ENCODE measurements at places on chromosomes 12 and 14. TPM values are rescaled to one million over a fixed set of nuclear protein-coding genes. Genes with fewer than 3 reads are reported as not detected.
A peak's percentile ranks its signal among the peaks of the same experiment; 100 is the strongest.

GRCh38 chr14:65533736-65534404, 121.3 kb downstream of the FUT8 start:
- H3K4me1 ChIP-seq: no peaks in the 10 kb centered on the region
- H3K36me3 ChIP-seq: no peaks in the 10 kb centered on the region
- H3K4me3 ChIP-seq: no peak overlapping the region
- no peak for DNase-seq
- H3K27ac ChIP-seq: no peak overlapping the region
- H3K27me3 ChIP-seq: no peaks in the 10 kb centered on the region

DNA sequence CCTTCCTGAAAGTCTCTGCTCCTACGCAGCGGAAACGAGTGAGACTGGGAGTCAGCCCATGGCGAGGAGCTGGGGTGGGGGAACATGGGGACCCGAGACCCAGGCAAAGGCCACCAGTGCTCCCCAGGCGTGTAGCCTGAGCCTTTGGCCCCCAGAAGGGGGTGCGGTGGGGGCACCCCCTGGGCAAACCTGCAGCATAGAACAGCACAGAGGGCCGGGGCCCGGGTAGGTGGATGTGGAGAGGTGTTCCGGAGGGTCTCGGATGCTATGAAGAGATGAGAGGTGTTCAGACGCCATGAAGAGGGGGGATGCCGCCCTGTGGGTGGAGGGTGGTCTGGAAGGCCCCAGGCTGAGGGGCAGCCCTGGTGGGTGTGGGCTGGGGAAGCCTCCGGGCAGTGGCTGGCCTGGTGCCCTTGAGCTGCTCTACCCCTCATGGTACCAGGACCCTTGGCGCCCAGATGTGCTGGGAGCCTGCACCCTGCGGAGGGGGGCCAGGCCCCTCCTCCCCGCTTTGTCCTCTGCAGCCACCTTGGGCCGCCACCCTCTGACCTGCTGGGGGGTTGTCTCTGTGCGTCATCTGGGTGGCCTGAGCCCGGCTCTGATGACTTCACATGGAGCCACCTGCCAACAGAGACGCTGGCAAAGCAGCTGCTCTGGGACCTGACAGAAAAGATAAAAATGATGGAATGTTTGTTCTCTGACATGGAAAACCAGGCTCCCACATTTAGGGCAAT, 83.4 kb downstream of the KIF26A start:
- DNase-seq: no peak
- no peak overlapping the region for H3K4me3 ChIP-seq
- H3K27ac ChIP-seq: no peak overlapping the region
- no peaks in the 10 kb centered on the region for H3K4me1 ChIP-seq
- no peaks in the 10 kb centered on the region for H3K36me3 ChIP-seq

GRCh38 chr14:30108975-30109700, 181.5 kb upstream of the PRKD1 start:
- no peak overlapping the region for H3K4me3 ChIP-seq
- H3K4me1 ChIP-seq: no peaks in the 10 kb centered on the region
- no peaks in the 10 kb centered on the region for H3K36me3 ChIP-seq
- H3K27me3 ChIP-seq: no peaks in the 10 kb centered on the region
- no peak overlapping the region for H3K27ac ChIP-seq

- no peaks in the 10 kb centered on the region for H3K36me3 ChIP-seq
- no peaks in the 10 kb centered on the region for H3K27me3 ChIP-seq
- no peak overlapping the region for H3K27ac ChIP-seq
- H3K4me3 ChIP-seq: no peak overlapping the region
Observed at GRCh38 chr12:86601550-86602308, 345.5 kb upstream of the MGAT4C start.

GRCh38 chr12:103820361-103820760, 20.7 kb downstream of the NT5DC3 start:
- H3K27ac ChIP-seq: no peak overlapping the region
- peaks cover 25% of the 10 kb centered on the region for H3K4me1 ChIP-seq
- H3K36me3 ChIP-seq: peaks cover 10% of the 10 kb centered on the region
- no peaks in the 10 kb centered on the region for H3K27me3 ChIP-seq
- no peak for DNase-seq

DNA sequence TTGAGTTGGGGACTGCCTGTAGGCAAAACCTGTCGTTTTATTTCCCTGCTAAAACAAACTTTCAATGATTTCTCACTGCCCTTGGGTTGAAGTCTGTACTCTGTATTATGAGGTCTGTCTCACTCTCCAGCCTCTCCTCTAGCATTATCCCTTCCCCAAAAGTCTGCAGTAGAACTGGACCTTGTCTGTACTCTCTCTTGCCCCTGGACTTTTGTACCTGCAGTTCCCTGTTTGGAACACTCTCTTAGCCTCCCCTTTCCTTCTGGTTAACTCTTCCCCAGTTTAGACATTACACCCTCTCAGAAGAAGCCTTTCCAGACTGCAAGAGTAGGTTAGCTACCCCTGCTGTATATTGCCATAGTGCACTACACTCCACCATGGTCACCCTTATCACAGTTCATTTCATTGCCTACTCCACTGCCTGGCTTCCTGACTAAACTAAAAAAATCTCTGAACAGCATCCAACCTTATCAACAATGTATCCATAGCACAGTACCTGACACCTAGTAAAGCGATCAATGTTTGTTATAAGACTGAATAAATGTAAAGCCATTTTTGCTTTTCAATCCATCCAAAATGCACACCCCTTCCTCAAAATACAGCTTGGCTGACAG, 3.6 kb upstream of the AJUBA start:
- no peaks in the 10 kb centered on the region for H3K36me3 ChIP-seq
- H3K27ac ChIP-seq: no peak overlapping the region
- H3K4me3 ChIP-seq: no peak overlapping the region
- no peaks in the 10 kb centered on the region for H3K27me3 ChIP-seq
- DNase-seq: no peak

GRCh38 chr12:111728795-111729194, 37.9 kb upstream of the ALDH2 start:
- H3K4me3 ChIP-seq: no peak overlapping the region
- no peaks in the 10 kb centered on the region for H3K4me1 ChIP-seq
- no peaks in the 10 kb centered on the region for H3K27me3 ChIP-seq
- peaks cover 15% of the 10 kb centered on the region for H3K36me3 ChIP-seq
- no peak for DNase-seq

DNA sequence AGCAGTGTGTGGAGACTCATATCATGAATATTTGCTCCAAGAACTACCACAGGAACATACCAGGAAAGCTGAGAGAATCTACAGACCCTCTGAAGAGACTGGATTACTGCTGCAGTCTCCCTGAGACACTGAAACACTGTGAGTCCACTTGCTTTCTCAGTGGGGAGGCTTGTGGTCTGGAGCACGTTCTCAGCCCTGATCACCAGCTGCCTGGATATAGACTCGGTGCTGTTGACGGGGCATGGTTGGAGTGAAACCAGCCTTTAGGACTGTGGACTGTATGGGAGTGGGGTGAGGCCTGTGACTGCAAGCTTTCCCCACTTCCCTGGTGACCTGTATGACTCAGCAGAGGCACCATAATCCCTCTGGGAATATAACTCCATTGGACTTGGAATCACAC, 525.8 kb upstream of the FBXO33 start:
- no peak overlapping the region for H3K4me3 ChIP-seq
- no peaks in the 10 kb centered on the region for H3K4me1 ChIP-seq
- no peaks in the 10 kb centered on the region for H3K36me3 ChIP-seq
- no peak for DNase-seq
- H3K27ac ChIP-seq: no peak overlapping the region

- H3K36me3 ChIP-seq: no peaks in the 10 kb centered on the region
- DNase-seq: peak; percentile 31
- H3K27ac ChIP-seq: peak overlapping the region; percentile 19
Observed at GRCh38 chr12:106096376-106096775, 42.4 kb downstream of the NUAK1 start.

- H3K27ac ChIP-seq: no peak overlapping the region
- peaks cover 24% of the 10 kb centered on the region for H3K4me1 ChIP-seq
- no peaks in the 10 kb centered on the region for H3K27me3 ChIP-seq
- H3K4me3 ChIP-seq: no peak overlapping the region
- no peak for DNase-seq
Observed at GRCh38 chr14:68404652-68405183, 388.1 kb downstream of the ZFP36L1 start.

- H3K27me3 ChIP-seq: no peaks in the 10 kb centered on the region
- H3K27ac ChIP-seq: no peak overlapping the region
- H3K4me3 ChIP-seq: no peak overlapping the region
- peaks cover 11% of the 10 kb centered on the region for H3K4me1 ChIP-seq
- no peaks in the 10 kb centered on the region for H3K36me3 ChIP-seq
Observed at GRCh38 chr14:61553730-61554641, 141.3 kb upstream of the HIF1A start.

DNA sequence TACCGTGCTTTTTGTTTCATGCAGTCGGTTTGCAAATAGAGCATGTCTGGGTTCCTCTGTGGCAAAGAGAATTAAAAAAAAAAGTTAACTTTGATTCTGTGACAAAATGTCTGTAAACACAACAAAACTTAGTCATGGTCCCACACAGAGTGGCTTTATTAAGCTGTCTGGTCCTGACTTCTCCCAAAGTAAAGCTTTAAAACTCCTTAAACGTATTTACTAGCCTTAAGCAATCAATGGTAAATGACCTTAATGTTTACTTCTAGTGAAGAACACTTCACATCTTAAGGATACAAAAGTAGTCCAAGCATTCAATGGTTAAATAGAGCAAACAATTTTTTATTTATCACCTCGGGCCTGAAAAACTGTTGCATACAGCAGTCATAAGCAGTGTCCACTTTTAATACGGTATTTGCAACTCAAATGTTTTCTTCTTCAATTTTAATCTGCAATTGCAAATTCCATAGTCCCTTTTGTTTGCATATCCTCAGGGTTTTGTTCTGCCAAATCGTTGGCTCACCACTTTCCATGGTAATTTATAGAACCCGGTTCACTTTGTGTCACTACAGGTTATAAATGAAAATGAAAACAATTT, 453.0 kb upstream of the MIS18BP1 start:
- DNase-seq: no peak
- no peaks in the 10 kb centered on the region for H3K27me3 ChIP-seq
- H3K36me3 ChIP-seq: no peaks in the 10 kb centered on the region
- no peak overlapping the region for H3K4me3 ChIP-seq
- no peaks in the 10 kb centered on the region for H3K4me1 ChIP-seq

DNA sequence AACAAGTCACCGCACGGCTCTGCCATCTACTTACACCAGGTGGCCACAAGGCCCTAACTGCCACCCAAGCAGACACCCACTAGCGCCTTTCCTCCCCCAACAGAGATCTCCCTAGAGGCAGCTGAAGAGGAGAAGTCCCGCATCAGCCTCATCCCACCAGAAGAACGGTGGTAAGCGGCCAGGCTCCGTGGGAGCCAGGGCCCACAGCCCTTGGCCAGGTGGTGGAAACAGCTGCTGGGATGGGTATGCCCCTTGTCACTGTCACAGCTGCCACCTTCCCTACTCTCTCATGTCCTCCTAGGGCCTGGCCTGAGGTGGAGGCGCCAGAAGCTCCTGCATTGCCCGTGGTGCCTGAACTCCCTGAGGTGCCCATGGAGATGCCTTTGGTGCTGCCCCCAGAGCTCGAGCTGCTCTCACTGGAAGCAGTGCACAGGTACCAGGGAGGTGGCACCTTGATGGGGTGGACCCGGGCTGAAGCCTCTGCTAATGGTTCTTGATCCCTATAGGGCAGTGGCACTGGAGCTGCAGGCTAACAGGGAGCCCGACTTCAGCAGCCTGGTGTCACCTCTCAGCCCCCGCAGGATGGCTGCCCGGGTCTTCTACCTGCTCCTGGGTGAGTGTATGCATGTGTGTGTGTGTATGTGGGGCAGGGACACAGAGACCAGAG, 7.5 kb downstream of the REC8 start:
- H3K36me3 ChIP-seq: peaks cover 38% of the 10 kb centered on the region
- no peaks in the 10 kb centered on the region for H3K27me3 ChIP-seq
- no peak for DNase-seq
- H3K27ac ChIP-seq: peak overlapping the region; percentile 59

GRCh38 chr12:49684310-49684854, 22.8 kb downstream of the FMNL3 start:
- DNase-seq: no peak
- no peaks in the 10 kb centered on the region for H3K27me3 ChIP-seq
- H3K36me3 ChIP-seq: no peaks in the 10 kb centered on the region
- no peak overlapping the region for H3K27ac ChIP-seq

DNA sequence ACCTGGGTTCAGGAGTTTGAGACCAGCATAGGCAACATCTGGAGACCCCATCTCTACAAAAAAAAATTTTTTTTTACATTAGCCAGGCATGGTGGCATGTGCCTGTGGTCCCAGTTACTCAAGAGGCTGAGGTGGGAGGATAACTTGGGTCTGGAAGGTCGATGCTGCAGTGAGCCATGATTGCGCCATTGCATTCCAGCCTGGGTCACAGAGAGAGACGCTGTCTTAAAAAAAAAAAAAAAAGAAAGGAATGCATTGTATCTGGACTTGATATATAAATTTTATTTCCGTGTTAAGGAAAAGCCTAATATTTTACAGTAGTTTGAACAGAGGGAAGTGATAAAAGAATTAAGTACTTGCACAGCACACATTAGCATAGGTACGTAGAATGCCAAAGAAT, 97.2 kb downstream of the ZC3H14 start:
- no peaks in the 10 kb centered on the region for H3K4me1 ChIP-seq
- no peaks in the 10 kb centered on the region for H3K27me3 ChIP-seq
- no peak overlapping the region for H3K27ac ChIP-seq

- DNase-seq: no peak
- H3K27me3 ChIP-seq: no peaks in the 10 kb centered on the region
- peaks cover 3% of the 10 kb centered on the region for H3K4me1 ChIP-seq
- no peaks in the 10 kb centered on the region for H3K36me3 ChIP-seq
- peak overlapping the region; percentile 44 for H3K27ac ChIP-seq
Observed at GRCh38 chr14:33914676-33915516, 36.0 kb downstream of the EGLN3 start.

DNA sequence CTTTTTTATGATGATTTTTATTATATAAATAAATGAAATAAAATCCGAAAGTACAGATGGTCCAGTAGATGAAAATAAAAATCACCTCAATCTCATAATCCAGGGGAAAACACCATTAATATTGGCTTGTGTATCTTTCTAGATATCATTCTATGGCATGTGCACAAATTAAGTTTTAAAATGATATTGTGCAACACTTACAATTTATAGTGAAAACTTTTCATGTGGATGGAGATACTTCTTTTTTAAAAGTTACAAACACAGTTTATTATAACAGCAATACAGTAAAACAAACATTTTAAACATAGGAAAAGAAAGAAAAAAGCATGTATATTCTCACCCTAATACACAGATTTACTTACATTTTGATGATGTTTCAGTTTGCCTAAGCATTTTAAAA, 98.9 kb upstream of the RMST start:
- H3K27ac ChIP-seq: no peak overlapping the region
- no peaks in the 10 kb centered on the region for H3K36me3 ChIP-seq
- H3K4me3 ChIP-seq: no peak overlapping the region
- H3K27me3 ChIP-seq: no peaks in the 10 kb centered on the region

GRCh38 chr14:61254808-61255526, 26.2 kb downstream of the TMEM30B start:
- H3K4me3 ChIP-seq: no peak overlapping the region
- no peaks in the 10 kb centered on the region for H3K4me1 ChIP-seq
- no peaks in the 10 kb centered on the region for H3K36me3 ChIP-seq
- H3K27me3 ChIP-seq: no peaks in the 10 kb centered on the region
- no peak for DNase-seq

GRCh38 chr12:128442096-128442495, 175.1 kb downstream of the TMEM132C start:
- no peaks in the 10 kb centered on the region for H3K36me3 ChIP-seq
- H3K4me3 ChIP-seq: no peak overlapping the region
- DNase-seq: no peak
- no peaks in the 10 kb centered on the region for H3K27me3 ChIP-seq
- no peaks in the 10 kb centered on the region for H3K4me1 ChIP-seq

TCP11L2 gene
- 23.2 TPM for total RNA-seq

FOXM1 gene
- total RNA-seq: not detected

ANO2 gene
- 18.5 TPM for total RNA-seq

TEX52 gene
- total RNA-seq: not detected

TEAD4 gene
- total RNA-seq: 42.5 TPM

NKX2-1 gene
- total RNA-seq: not detected

ADIPOR2 gene
- total RNA-seq: 24.2 TPM
